Right hindlimb (tissue), 1 donor: ENCODE measurements at places on chromosomes 5 and 9.

- no peak for DNase-seq
These were observed 60.0 kb downstream of the OLFM1 start for GRCh38 chr9:135147474-135147805.

DNA sequence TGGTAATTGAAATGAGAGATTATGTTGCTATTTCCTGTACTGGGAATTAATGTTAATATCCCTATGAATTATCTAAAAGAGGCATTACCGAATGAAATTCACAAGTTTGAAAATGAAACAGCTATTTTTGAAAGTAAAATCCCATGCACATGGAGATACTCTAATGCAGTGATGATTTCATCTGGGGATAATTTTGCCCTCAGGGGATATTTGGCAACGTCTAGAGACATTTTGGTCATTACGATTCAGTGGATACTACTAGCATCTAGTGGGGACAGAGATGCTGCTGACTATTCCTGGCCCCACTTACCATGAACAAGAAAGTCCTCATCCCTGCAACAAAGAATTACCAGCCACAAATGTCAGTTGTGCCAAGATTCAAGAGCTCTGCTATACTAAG is 500.9 kb downstream of the EFNA5 start:
- DNase-seq, result no peak

GRCh38 chr5:38117784-38118479 is 140.4 kb upstream of the EGFLAM start:
- DNase-seq, result no peak

DNA sequence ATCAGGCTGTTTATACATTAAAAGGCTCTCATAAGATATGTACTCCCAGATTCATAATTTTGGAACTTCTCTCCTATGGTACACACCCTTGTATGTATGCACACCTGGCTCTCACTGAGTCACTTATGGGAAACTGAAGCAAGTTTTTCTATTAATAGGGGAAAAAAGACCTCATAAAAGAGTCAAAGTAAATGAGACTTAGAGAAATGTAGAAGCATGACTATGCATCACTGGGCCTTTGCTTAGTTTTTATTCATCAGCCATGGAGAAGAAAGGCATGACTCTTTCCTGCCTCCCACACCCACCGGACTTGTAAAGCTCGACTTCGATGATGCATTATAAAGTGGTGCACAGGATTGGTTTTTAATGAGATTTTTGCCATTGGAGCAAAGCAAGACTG is 28.2 kb downstream of the MTAP start:
- DNase-seq, result no peak

GRCh38 chr5:119309326-119309725 is 46.5 kb upstream of the TNFAIP8 start:
- DNase-seq, result no peak

- no peak for DNase-seq
These were observed 10.4 kb downstream of the LHX3 start for GRCh38 chr9:136194540-136194939.

- DNase-seq, result no peak
These were observed 73.7 kb upstream of the TNC start for GRCh38 chr9:115191667-115192066.

- no peak for DNase-seq
These were observed 30.1 kb downstream of the TUSC1 start for GRCh38 chr9:25648116-25648515.

- DNase-seq, result no peak
These were observed 107.4 kb downstream of the GLIS3 start for GRCh38 chr9:4192450-4192849.

- DNase-seq, result no peak
These were observed 9.8 kb upstream of the COL15A1 start for GRCh38 chr9:98933890-98934289.

DNA sequence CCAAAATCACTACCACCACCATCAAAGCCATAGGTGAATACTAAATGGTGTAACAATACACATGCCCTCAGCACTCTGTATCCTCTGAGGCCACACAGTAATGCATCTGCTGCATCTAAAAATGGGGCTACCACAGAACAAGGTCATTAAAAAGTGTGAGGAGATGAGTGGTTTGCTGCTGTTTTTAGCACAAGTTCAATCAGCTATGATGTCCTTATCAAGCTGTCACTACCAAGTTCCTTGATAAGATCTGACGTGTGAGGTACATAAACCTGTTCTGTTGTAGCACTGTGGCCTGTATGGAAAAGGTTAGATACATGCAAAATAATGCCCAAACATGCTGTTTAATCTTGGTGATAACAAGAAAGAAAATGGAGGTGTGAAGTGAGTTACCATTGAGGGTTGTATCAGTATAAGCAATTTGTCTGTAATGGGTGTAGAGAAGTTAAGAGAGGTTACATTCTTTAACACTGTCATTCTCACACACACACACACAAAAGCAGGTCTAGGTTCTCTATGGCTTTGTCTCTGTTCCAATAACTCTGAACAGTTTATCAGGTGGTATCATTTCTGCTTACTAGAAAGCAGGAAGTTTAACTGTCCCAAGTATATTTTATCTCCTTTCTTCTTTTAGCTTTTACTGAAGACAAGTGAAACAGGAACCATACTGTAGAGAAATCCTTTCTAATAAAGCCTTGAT is 252.9 kb downstream of the CWC27 start:
- no peak for DNase-seq

GRCh38 chr9:4382722-4383317 is 83.0 kb upstream of the GLIS3 start:
- no peak for DNase-seq

GRCh38 chr9:83153030-83153429 is 90.1 kb upstream of the RASEF start:
- no peak for DNase-seq

DNA sequence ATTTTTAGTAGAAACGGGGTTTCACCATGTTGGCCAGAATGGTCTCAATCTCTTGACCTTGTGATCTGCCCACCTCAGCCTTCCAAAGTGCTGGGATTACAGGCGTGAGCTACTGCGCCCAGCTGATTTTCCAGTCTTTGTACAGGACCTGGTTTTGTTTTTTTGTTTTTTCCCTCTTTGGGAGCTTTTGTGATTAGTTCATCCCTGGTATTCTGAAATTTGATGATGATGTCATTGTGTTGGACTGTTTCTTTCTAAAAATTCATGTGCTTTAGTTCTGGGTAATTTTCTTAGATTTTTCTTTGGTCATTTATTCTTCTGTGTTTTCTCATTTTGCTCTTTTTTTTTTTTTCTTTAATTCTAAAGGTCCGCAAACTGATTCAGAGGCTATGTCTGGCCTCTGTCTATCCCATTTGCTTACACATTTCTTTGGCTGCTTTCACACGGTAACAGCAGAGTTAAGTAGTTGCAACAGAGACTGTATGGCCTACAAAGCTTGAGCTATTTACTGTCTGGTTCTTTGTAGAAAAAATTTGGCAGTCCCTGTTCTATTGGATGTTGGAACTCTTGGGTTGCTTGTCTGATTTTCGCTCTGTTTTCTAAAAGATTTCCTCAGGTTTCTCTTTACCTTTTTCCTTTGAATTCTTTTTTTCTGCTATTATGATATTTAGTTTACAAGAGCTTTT is 24.8 kb downstream of the STX17 start:
- no peak for DNase-seq

- no peak for DNase-seq
These were observed 33.4 kb upstream of the NR3C1 start for GRCh38 chr5:143436871-143437270.

- DNase-seq, result no peak
These were observed 283.3 kb downstream of the TMEM167A start for GRCh38 chr5:82793808-82794419.
